Progenitor cell of endocrine pancreas (in vitro differentiated cells): ENCODE measurements at places on chromosomes 6 and 20.

GRCh38 chr6:102417368-102417998 lies 1024.0 kb downstream of the GRIK2 start:
- DNase-seq, result no peak

- DNase-seq, result no peak
Measured at GRCh38 chr6:133969921-133970295, 16.9 kb downstream of the TBPL1 start.

DNA sequence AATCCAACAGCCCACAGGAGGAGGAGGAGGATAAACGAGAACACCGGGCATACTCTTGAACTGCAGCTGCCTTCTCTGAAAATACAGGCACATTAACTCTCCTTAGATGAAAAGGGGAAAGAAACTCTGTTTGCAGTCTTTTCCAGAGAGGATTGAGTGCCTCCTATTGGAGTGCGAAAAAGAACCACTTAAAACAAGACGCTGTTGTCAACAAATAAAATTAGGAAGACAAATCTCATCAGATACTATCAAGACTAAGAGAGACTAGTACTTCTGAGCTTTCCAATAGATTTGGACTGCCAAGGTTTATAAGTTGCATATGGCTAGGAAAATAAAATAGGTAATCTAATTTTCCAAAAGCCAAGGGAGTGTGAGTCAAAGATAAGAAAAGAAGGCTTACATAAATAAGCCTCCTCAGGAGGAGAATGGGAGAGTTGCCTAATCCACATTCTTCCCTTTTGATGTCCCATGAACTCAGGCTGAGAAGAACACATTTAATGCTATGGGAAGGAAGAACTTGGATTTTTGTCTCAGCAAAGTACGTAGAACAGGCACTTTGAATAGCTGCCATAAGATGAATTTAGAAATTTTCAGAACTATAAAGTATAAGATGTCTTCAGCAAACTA lies 154.7 kb downstream of the ARHGAP18 start:
- no peak for DNase-seq

DNA sequence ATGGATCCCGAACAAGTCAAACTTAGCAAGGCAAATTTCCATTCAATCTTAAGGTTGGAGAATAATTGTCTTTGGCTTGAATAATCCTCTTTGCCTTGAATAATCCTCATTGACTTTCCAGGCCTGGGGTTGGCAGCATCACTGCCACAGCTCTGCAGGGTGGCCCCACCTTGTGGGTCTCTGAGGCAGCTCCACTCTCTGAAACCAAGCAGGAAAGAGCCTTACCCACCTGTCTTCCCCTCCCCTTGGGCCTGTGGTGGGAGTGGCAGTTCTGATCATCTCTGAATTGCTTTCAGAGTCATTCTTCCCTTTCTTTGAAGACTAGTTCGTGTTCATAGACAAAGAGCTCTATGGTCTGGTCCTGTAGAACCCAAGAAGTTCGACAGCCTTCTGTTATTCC lies 47.5 kb downstream of the KCNQ5 start:
- DNase-seq, result no peak

DNA sequence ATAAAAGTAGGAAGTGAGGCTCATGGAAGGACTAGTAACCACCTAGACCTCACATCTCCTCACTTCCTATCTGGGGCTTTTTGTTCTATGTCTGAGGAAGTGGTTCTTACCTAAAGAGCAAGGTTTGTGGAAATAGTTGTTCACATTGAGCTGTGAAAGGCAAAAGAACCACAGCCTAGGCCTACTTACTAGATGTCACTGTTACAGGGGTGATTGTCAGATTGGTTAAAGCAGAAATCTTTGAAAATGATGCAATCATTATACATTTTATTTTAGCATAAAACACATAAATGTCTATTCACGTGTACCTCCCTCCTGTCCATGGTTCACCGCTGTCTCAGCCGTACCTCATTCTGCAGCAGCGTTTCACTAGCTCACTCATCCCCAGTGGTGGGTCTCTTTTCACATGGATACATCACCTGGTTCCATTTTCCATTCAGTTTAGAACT lies 268.8 kb downstream of the TMEM242 start:
- DNase-seq, result no peak

- no peak for DNase-seq
Measured at GRCh38 chr6:133999305-133999704, 46.3 kb downstream of the TBPL1 start.

GRCh38 chr6:69812746-69813427 lies 16.1 kb upstream of the LMBRD1 start:
- DNase-seq, result no peak

GRCh38 chr6:4478098-4478497 lies 298.1 kb upstream of the CDYL start:
- DNase-seq, result no peak

GRCh38 chr6:167210375-167211294 lies 52.9 kb upstream of the GPR31 start:
- DNase-seq, result no peak

GRCh38 chr20:62918147-62918546 lies 8.2 kb downstream of the DIDO1 start:
- DNase-seq, result no peak

GRCh38 chr6:45922728-45923351 lies 92.8 kb downstream of the CLIC5 start:
- DNase-seq, result peak; percentile 28
